ENCODE measurements at places on chromosomes 1 and 21.

DNA sequence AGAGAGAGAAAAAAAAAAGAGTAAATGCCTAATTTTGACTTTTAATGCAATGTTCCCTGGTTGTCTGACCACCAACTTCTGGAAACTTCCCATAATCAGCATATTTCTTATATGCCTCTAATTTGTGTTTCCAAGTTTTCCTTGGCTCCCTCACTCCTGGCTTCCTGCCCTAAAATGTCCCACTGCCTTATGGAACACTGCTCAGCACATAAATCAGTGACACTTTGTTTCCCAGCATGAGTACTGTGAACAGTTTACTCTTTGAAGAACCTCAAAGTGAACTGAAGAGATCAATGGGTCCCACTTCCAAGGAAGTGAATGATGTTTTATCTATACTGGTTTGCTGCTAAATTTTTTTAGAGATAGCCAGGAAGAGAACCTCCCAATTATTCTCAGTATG is 271.3 kb upstream of the PRMT6 start:
- no peak overlapping the region for H3K4me3 ChIP-seq
- H3K4me1 ChIP-seq: no peaks in the 10 kb centered on the region
- no peaks in the 10 kb centered on the region for H3K36me3 ChIP-seq
- no peak overlapping the region for H3K27ac ChIP-seq

- H3K4me1 ChIP-seq: no peaks in the 10 kb centered on the region
- H3K27ac ChIP-seq: no peak overlapping the region
- DNase-seq: no peak
- no peak overlapping the region for H3K4me3 ChIP-seq
- H3K36me3 ChIP-seq: no peaks in the 10 kb centered on the region
Observed at GRCh38 chr1:66723985-66724384, 28.3 kb upstream of the DYNLT5 start.

- no peaks in the 10 kb centered on the region for H3K36me3 ChIP-seq
- no peak for DNase-seq
Observed at GRCh38 chr1:20721117-20722061, 3.6 kb upstream of the KIF17 start.

- H3K27me3 ChIP-seq: no peaks in the 10 kb centered on the region
- no peak for DNase-seq
- no peaks in the 10 kb centered on the region for H3K36me3 ChIP-seq
Observed at GRCh38 chr1:39788426-39788757, 273 bp downstream of the BMP8B start.

- H3K27ac ChIP-seq: no peak overlapping the region
- no peaks in the 10 kb centered on the region for H3K27me3 ChIP-seq
- no peaks in the 10 kb centered on the region for H3K36me3 ChIP-seq
Observed at GRCh38 chr1:6259491-6260362, 1.2 kb downstream of the GPR153 start.
